Astrocyte of the hippocampus (primary cell): ENCODE measurements at places on chromosomes 6 and 20.
A peak's percentile ranks its signal among the peaks of the same experiment; 100 is the strongest.

GRCh38 chr20:19624221-19624965, 133.7 kb upstream of the RIN2 start:
- DNase-seq, result no peak

- DNase-seq, result no peak
These were observed 363.9 kb downstream of the DHX35 start for GRCh38 chr20:39326050-39326449.

- DNase-seq, result no peak
These were observed 132.9 kb upstream of the NUP153 start for GRCh38 chr6:17839513-17840223.

- DNase-seq, result no peak
These were observed 62.2 kb upstream of the PDE10A start for GRCh38 chr6:165725201-165725600.

- no peak for DNase-seq
These were observed 221.7 kb upstream of the MARCKS start for GRCh38 chr6:113635222-113635986.

- DNase-seq, result no peak
These were observed 17.8 kb upstream of the TAGAP start for GRCh38 chr6:159062564-159062945.

- DNase-seq, result peak; percentile 77
These were observed 13.1 kb upstream of the NT5DC1 start for GRCh38 chr6:116087437-116088027.

DNA sequence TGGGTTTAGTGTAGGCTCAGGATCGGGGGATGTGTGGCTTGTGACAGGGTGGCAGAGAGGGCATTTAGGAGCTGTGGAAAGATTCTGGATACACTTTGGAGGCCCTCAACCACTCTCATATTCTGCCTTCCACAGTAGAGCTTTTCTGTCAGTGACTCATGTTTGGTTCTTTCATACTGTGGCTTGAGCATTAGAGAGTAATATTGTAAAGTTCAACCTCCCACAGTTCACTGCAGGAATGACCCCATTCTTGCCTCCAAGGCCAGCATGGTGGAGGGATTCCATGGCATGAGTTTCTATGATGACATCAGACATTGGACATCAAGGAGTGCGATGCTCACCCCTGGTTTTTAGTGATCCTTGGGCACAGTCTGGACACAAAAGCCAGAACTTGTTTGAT, 50.9 kb downstream of the DTD1 start:
- peak; percentile 10 for DNase-seq

- peak; percentile 47 for DNase-seq
These were observed 225.4 kb downstream of the FRK start for GRCh38 chr6:115835314-115835713.

DNA sequence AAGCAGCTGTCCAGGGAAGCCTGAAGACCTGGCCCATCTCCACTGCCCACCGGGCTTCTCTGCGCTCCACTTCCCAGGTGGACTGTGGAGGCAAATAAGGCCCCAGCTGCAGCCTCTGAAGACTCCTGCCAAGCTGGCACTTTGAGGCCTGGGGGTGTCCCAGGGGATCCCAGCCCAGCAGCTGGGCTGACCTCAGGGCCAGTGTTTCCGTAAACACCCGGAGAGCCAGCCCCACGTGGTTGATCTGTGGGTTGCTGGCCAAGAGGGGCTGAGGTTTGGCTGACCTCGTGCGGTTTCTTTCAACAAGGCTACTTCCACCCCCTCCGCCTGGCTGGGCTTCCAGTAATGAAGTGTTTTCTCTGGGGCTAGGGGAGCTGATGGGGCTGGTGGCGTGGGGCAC, 12.4 kb upstream of the CCN5 start:
- DNase-seq, result peak; percentile 96

- peak; percentile 67 for DNase-seq
These were observed 54.2 kb upstream of the FRMD1 start for GRCh38 chr6:168133168-168133561.

DNA sequence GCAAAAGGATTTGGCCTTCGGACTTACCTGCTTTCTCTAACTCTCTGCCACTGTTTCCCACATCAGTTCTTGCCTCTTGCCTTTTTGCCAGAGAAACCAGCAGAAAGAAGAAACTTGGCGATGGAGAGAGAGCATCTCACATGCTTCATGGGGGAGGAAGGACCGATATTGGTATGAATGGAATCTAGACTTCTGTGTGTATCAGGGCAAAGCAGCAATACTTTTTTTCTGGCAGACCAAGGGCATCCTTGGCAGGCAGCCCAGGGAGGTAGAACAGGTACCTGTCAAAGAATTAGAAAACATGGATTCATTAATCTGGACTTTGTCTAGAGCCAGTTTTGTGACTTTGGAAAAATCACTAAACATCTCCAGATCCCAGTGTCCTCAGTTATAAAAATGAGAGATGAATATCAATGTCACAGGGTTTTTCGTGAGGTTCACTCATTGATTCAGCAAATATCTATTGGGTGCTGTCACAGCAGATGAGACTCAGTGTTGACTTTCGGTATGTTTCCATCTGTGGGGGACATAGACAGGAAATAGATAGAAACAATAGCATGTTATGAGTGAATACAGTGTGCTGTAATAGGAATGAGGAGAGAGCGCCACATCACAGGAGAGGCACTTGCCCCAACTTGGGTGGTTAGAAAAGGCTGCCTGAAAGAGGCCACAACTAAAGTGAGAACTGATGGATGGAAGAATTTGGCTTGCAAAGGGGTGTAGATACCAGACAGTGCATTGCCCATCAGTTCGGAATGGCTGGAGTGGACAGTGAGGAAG, 114.1 kb downstream of the CD83 start:
- DNase-seq, result no peak

- no peak for DNase-seq
These were observed 25.6 kb downstream of the CST1 start for GRCh38 chr20:23725102-23725501.
